ENCODE measurements at places on chromosomes 4 and X.
A peak's percentile ranks its signal among the peaks of the same experiment; 100 is the strongest.

- DNase-seq = peak; percentile 27
These were observed 848 bp upstream of the KCND1 start for GRCh38 chrX:48972220-48973164.

DNA sequence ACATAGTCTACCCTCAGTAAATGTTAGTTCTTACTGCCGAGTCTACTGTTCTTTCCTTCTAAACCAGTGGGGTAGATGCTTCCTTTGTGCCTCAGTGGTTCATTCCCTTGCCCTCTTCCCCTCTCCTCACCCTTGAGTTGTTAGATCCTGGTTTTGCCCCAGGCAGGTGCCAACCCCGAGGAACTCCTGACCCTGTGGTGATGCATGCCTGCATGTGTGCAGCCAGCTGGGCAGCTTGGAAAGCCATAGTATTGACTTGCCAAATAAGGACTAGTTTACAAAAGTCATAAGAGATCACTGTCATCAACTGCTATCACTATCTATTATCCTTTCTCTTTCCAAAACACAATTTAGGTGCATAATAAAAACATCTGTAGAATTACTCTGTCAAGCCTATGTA lies 50.9 kb downstream of the REPS2 start:
- no peak for DNase-seq

DNA sequence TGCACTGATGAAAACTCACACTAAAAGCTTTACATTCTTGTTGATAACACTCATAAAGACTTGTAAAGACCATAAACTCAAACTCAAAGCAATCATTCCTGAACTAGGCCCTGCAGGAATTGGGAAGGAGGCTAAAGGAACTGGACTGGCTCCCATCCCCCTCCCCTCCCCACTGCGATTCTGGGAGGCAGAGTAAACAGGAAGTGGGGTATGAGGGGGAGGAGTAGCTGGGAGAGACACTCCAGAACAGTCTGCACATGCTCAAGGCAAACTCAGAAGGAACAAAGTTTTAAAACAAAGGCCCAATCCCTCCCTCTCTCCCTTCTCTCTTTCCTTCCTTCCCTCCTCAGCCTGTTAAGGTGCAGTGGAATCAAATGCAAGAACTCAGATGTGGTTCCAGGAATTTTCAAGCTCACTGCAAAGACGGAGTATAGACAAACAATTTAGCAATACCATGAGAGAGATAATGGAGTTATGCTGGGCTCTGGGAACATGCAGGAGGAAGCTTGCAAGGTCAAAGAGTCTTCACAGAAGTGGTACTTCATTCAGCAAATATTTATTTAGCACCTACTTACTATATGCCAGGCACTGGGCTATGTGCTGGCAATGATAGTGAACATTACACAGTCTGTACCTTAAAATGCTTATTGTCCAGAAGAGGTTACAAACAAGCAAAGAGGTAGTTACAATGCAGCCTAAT lies 15.9 kb downstream of the MID1IP1 start:
- no peak for DNase-seq

- DNase-seq = no peak
These were observed 526.4 kb upstream of the PRKX start for GRCh38 chrX:4239650-4240540.

Measured in NCI-H748 treated with DMSO at 0.1 percent for 48 hours (cell line).